T-helper 1 cell (primary cell): ENCODE measurements at places on chromosomes 3 and 15.

GRCh38 chr15:58307313-58307961 is 124.4 kb upstream of the LIPC start:
- no peak for DNase-seq

GRCh38 chr3:153097213-153097612 is 64.8 kb upstream of the RAP2B start:
- DNase-seq = no peak

DNA sequence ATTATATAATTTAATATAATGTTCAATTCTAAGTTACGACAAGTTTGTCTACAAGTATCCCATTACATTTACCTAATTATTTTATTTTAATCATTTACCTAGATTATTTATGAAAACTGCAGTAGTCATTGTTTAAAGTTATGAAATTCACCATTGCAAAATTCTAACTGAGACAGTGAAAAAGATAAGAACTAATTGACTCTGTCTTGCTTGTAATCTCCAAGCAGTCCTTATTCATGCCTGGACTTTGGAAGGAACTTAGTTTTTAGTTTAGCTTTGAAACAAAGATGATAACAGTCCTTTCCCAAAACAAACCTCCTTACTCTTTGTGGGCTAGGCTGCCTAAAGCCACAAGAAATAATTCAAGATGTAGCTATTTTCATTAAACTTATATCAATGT is 165.0 kb downstream of the SUCNR1 start:
- DNase-seq = no peak

GRCh38 chr15:60128000-60128376 is 123.9 kb downstream of the FOXB1 start:
- no peak for DNase-seq

DNA sequence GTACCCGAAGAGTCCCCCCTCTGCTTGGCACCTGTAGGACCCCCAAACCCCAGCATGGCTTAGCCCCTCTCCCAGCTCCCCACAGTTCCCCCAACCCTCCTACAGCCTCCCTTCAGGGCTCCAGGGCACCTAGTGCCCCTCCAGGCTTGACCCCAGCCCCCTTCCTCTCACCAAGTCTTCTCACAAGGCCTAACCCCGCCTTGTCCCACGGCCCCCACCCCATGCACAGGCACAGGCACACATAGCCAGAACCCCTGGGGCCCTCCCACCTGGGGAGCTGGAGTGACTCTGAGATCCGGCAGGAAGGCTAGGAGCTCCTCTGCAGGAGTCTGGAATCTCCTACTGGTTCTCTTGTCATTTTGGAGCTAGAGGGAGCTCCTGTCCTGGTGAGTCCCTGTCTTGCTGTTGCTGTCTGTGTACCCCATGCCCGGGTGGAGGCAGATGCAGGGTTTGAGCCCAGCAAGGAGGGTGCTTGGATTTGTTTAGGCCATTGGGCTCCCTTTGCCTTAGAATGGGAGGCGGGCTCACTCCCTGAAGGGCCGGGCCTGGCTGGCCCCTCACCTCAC is 39.6 kb downstream of the KLF13 start:
- no peak for DNase-seq

GRCh38 chr3:99084156-99084555 is 182.7 kb upstream of the DCBLD2 start:
- DNase-seq = no peak

GRCh38 chr3:59107856-59108815 is 58.3 kb upstream of the CFAP20DC start:
- no peak for DNase-seq

DNA sequence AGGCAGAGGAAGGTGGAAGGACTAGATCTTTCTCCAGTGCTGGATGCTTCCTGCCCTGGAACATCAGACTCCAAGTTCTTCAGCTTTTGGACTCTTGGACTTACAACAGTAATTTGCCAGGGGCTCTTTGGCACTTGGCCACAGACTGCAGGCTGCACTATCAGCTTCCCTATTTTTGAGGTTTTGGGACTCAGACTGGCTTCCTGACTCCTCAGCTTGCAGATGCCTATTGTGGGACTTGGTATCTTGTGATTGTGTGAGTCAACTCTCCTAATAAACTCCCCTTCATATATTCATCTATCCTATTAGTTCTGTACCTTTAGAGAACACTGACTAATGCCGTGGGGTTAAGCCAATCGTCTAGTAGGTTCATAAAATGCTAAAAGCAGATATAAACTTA is 8.8 kb upstream of the B3GNT5 start:
- DNase-seq = no peak

- DNase-seq = no peak
Measured at GRCh38 chr15:66747886-66748707, 46.1 kb downstream of the SMAD6 start.

DNA sequence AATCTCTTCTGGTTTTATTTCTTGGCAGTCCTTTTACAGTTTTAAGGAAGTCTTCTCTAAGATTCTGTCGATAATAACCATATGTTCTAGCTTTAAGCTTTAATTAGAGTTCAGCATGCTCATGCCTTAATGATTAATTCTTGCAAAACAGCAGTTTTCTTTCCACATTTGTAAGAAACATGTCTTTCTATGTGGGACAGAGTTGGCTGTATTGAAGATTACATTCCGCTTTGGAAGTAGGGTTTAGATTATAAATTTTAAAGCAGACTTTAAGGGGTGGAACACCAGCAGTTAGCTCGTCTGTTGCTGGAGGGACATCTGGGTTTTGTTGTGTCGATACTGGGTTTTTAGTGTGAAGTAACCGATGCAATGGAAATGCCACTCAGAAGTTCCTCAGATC is 35.3 kb downstream of the SQOR start:
- DNase-seq = no peak

GRCh38 chr3:183149915-183150750 is 12.4 kb downstream of the LAMP3 start:
- no peak for DNase-seq
